ENCODE measurements at places on chromosomes 12 and 14.

- DNase-seq = no peak
Observed at GRCh38 chr14:77838831-77839511, 39.1 kb downstream of the ADCK1 start.

DNA sequence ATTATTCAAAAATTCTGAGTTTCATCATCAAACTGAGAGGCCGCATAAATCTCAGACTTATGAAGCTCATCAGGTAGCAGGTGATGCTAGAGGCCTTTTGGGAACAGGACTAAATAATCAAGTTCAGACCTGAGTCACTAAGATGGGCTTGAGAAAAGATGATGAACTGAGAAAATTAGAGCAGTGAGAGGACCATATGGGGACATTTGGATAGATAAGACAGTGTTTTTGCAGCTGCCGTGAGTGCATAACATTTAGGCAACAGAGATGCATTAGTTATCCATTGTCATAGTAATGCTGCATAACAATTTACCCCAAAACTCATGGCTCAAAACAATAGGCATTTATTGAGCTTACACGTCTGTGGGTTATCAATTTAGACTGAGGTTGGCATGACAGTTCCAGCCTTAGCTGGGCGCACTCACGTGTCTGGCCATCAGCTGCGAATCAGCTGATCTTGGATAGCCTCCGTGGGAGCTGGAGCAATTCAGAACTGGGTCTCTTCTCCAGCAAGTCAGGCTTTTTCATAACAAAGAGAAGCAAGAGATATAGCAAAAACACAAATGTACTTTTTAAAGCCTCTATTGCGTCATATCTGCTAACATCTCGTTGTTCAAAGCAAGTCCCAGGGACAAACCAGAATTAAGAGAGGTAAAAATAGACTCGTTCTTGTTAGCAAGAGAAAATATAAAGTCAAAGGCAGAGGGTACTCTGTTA is 72.8 kb downstream of the CAPZA3 start:
- DNase-seq = no peak

DNA sequence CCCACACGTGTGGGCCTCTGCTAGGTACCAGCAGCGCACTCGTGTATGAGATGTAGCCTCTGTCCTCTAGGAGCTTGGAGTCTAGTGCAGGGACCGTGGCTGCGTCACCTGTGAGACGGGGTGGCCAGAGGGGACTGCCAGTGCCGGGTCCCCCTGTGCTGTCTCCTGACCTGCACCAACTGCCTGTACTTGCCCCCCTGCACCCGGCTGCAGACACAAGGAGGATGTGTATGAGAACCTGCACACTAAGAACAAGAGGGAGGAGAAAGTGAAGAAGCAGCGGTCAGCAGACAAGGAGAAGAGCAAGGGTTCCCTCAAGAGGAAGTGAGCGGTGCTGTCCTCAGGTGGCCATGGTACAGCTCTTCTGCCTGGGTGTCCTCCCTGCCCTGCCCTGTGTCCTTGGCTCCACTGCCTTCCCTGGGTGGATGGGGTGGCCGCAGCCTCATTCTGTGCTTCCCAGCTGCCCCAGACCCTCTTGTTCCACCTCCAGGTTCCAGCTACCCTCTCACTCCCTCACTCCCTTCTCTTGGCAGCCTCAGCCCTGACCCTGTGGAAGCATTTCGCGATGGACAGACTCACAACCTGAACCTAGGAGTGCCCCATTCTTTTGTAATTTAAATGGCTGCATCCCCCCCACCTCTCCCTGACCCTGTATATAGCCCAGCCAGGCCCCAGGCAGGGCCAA is 9.6 kb downstream of the PTPN6 start:
- DNase-seq = no peak

- peak; percentile 53 for DNase-seq
Observed at GRCh38 chr14:64636208-64636979, 67.8 kb upstream of the PLEKHG3 start.

DNA sequence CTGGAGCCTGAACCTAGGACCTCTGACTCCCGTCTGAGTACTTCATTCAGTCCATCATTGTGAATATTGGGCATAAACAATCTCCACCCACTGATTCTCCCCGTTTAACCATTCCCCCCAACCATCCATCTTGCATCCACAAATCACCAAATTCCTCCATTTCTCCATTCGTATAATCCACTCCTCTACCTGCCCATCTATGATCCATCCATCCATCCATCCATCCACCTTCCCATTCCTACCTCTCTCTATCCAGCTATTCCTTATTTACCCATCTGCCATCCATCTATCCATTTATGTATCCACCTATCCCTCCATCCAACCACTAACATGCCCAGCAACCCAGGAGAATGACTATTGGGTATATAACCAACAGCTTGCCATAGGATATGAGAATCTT is 87.5 kb downstream of the CALM1 start:
- no peak for DNase-seq

GRCh38 chr12:5599378-5599777 is 167.5 kb downstream of the NTF3 start:
- no peak for DNase-seq

- no peak for DNase-seq
Observed at GRCh38 chr12:122029620-122030423, 8.1 kb downstream of the BCL7A start.

GRCh38 chr14:23454445-23454856 is 15.1 kb upstream of the NGDN start:
- DNase-seq = no peak

- DNase-seq = no peak
Observed at GRCh38 chr12:80242321-80242720, 143.0 kb downstream of the OTOGL start.

DNA sequence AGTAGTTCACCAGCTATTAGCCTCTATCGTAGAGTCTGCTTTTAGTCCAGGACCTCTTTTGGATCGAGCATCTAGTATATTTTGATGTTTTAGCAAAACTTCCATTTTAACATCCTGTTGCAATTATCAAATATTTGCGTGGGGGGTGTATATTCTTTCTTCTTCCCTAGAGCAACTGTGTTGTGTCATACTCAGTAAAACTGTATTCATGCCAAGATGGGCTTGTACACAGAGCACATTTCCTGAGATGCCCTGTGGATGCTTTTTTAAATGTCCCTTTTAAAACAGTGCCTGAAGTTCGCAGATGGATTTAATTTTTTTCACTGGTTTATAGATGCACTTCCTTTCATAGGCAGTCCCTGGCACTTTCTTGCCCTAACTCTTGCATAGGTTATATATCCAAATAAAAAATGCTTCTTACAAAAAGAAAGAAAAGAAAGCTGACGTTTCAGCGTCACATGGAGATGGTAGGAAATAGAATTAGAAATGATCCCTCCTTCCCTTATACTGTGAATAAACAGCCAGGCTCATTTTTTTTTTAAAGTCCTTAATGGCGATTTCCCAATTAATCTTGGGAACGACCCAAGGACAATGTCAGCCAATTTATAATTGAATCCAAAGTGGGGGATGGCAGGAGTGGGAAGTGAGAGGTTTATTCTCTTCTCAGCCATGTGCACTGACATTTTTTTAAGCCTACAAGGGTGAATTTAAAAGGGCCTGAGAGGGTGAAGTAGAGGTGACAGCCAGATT is 247.0 kb downstream of the SLC41A2 start:
- DNase-seq = no peak

- DNase-seq = no peak
Observed at GRCh38 chr12:87866578-87867292, 162.5 kb downstream of the C12orf50 start.

GRCh38 chr14:22179190-22179589 is 409.8 kb downstream of the DAD1 start:
- no peak for DNase-seq

- no peak for DNase-seq
Observed at GRCh38 chr14:75558440-75558839, 20.0 kb upstream of the FLVCR2 start.

DNA sequence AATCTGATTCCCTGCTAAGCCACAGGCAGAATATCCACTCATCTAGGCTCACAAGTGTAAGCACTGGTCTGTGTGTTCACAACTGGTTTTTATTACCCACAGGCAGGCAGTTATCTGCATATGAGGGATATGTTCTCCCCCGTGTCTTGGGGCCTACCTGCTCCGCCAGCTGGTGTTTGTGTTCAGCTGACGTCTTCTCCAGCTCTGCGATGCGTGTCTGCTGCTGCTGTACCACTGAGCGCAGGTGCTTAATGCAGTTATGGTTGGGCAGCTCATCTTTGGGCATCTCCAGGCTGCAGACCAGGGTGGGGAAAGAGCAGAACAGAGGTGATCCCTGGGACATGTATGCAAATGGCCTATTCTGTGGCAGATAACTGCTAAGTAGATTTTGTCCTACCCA is 13.7 kb downstream of the RNF41 start:
- no peak for DNase-seq

GRCh38 chr14:43754838-43755237 is 752.2 kb downstream of the FSCB start:
- no peak for DNase-seq

- DNase-seq = no peak
Observed at GRCh38 chr12:79547044-79547734, 143.6 kb downstream of the PAWR start.

GRCh38 chr12:131573631-131574394 is 137.1 kb upstream of the SFSWAP start:
- DNase-seq = no peak

DNA sequence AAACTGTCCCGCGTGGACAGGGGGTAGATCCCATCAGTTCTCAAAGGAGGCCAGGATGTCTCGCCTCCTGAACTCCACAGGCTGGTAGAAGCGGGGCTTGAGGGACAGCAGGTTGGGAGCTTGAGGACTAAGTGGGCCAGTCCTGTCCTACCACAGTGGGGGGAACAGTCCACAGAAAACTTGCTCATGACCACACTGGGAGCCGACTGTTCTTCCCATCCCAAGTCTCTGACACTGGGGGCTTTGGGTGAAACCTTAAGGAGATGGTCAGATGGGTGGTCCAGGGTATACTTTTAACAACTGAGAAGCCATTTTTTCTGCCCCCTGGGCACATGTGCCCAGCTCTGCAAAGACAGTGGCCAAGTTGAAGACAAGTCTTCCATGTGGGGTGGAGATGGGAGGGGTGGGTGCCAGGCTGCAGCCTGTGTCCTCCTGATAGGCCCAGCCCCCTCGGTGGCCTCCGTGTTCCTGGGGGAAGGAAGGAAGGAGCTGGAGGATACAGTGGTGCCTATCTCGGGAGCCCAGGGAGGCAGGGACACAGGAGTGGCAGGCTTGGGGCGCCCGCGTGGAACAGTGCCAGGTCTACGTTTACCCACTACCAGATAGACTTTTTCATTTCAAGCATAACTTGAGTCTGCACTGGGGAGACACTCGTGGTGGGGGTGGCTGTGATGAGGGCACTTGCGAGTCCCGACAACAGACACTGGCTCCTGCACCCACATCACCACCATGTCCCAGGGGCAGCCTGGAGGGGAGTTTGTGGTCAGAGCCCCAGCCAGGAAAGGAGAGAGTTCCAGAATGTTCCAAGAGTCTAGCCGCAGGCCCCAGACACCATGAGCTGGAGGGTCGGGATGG is 14.7 kb downstream of the RHOF start:
- DNase-seq = no peak

- no peak for DNase-seq
Observed at GRCh38 chr14:100653409-100653808, 66.2 kb upstream of the BEGAIN start.

DNA sequence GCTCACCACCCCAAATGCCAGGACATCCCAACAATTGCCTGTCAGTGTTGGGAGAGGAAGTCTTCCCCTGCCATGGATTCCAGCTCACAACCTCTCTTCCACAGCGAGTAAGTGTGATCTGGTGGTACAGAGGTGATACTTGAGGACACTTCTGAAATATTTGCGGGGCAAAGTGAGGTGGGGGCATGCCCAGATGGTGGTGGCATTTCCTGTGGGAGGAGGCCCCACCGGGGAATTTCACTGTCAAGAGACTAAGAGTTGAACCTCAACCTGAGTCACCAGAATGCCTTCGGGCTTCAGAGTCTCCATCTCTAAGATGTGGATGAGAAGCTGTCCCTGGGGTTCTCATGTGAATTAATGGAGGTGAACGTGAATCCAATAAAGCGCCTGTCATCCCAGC is 122.3 kb upstream of the RFLNA start:
- no peak for DNase-seq

- DNase-seq = no peak
Observed at GRCh38 chr12:57033431-57033830, 16.5 kb downstream of the MYO1A start.

- DNase-seq = no peak
Observed at GRCh38 chr14:68688872-68689371, 103.9 kb downstream of the ZFP36L1 start.

GRCh38 chr12:50803230-50803875 is 39.4 kb upstream of the TMPRSS12 start:
- no peak for DNase-seq

GRCh38 chr12:59843260-59843843 is 247.5 kb downstream of the SLC16A7 start:
- DNase-seq = no peak

DNA sequence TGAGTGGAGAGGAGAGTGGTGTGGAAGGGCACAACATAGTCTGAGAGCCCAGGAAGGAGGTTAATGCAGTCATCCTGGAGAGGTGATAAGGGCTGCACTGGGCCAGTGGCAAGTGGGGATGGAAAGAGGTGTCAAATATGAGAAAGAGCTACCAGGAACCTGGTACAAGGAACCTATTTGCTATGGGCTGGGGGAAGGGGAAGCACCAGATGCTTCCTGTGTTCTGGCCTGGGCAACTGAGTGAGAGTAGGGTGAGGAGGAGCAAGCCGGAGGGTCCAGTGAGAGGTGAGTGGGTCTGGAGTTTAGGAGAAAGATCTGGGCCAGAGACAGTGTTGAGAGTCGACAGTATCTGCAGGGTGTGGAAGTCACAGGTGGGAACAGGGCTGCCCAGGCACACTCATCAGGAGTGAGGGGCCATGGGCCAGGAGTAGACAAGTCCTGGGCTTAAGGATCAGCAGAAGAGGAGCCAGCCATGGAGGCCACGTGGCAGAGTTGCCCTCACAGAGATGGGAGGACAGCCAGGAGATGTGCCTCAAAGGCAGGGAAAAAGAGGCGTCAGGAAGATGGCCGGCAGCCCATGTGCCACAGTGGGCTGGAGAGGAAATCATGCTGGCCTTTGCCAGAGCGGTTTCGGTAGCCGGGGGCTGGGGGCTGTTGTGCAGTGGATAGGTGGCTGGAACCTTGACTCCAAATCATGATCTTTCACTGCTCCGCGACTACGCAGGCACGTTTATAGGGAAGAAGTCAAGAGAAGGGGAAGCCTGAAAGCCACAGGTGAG is 2.9 kb upstream of the AQP6 start:
- DNase-seq = no peak

GRCh38 chr14:21923820-21924219 is 250.2 kb upstream of the OR4E1 start:
- peak; percentile 32 for DNase-seq
